Stimulated activated CD4-positive, alpha-beta T cell treated with anti-CD3 and anti-CD28 coated beads, TNF-alpha, amount 100 ng/mL, for 48 hours (primary cell): ENCODE measurements at places on chromosomes 6 and 20.

- DNase-seq: no peak
Measured at GRCh38 chr20:17854307-17854903, 114.2 kb downstream of the SNX5 start.

DNA sequence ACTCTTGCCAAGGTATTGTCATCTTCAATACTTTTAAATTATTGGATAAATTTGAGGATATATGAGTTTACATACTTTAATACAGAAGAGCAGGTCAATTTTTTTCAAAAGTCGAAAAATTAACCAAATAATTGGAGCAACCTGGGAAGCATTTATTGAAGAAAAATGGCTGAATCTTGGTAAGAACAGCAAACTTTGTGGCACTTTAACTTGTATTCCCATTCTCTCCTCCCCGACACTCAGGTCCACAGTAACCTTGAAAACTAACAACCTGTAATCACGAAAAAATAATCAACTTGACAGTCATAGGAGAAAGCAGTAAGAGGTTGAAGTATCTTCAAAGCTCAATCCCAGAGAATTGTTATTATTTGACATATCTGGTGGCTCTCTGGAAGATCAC lies 55.6 kb downstream of the THEMIS start:
- DNase-seq: no peak

DNA sequence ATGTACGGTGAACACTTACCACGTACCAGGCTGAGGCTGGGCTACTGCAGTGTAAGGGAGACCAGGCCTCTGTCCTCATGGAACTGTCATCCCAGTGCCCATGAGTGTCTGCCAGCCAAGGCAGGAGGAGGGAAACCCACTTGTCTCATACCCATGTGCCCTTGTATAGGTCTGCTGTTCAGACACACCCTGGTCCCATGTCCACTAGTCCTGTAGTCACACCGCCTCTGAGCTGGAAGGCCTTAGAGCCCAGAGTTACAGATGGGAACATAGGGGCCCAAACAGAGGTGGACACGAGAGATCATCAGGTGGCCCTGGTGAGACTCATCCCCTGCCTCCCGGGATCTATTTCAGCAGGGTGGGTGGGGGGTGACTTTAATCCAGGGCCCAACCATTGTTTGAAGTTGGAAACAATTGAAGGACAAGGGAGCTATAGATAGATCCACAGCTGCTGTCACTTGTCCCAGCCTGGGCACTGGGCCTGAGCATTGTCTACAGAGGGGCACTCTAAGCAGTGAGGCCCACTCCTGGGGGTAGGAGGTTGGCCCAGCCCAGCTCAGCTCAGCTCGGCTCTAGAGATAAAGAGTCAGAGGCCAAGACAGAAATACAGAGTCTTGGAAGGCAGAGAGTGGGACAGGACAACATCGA lies 14.6 kb downstream of the MYH7B start:
- no peak for DNase-seq

DNA sequence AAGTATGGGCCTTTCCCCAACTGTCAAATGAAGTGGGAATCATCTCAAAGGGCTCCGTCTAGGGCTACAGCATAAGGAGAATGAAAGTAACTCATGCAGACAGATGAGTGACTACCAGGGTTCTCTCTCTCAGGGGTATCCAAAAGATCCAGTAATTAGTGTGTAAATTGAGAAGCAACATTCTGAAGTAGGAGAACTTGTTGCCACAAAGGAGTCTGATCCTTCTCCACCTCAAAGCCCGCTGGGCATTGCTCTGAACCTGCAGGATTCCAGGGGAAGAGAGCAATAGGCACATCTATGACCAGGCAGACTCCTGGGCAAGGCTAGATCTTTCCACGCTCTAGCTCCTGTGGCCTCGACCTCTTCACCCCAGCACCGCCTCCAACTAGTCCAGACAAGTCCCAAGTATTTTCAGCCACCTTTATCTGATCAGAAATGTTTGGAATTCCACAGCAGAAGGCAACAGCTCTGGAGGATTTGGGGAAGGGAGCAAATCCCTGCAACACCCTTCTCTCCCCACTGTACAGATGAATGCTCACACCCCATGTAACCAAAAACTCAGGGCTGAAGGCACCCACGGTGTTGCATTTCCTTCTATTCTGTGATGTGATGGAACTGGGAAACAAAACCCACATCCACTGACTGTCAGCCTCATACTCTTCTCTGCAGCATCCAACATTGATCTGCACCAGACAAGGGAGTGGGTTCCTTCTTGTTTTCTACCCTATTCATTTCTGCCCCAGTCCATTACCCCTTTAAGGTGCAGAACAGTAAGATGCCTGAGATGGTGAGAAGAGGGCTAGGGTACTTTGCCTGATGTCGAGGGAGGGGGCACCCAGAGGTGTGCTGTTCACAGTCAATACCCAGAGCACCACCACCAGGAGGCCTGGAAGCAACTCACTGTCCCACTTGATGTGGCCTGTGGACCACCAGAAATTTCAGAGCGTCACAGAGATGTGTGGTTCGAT lies 41.0 kb downstream of the COX4I2 start:
- DNase-seq: no peak

GRCh38 chr6:159809149-159809548 lies 9.1 kb downstream of the PNLDC1 start:
- DNase-seq: no peak

GRCh38 chr6:89311530-89311852 lies 3.6 kb downstream of the GABRR2 start:
- no peak for DNase-seq
